ENCODE measurements at places on chromosomes 5 and 9.

DNA sequence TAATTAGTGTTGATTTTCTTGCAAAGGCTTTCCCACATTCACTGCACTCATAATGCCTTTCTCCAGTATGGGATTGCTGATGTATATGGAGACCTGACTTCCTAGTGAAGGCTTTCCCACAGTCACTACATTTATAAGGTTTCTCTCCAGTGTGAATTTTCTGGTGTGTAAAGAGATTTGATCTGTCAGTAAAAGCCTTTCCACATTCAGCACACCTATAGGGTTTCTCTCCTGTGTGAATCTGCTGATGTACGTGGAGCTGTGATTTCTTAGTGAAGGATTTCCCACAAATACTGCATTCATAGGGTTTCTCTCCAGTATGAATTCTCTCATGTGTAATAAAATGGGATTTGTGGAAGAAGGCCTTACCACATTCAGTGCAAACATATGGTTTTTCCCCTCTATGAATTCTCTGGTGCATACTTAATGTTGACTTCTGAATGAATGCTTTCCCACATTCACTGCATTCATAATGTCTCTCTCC is 31.1 kb downstream of the ZNF484 start:
- DNase-seq: no peak

- DNase-seq: no peak
Observed at GRCh38 chr9:108101410-108101809, 611.8 kb upstream of the KLF4 start.

DNA sequence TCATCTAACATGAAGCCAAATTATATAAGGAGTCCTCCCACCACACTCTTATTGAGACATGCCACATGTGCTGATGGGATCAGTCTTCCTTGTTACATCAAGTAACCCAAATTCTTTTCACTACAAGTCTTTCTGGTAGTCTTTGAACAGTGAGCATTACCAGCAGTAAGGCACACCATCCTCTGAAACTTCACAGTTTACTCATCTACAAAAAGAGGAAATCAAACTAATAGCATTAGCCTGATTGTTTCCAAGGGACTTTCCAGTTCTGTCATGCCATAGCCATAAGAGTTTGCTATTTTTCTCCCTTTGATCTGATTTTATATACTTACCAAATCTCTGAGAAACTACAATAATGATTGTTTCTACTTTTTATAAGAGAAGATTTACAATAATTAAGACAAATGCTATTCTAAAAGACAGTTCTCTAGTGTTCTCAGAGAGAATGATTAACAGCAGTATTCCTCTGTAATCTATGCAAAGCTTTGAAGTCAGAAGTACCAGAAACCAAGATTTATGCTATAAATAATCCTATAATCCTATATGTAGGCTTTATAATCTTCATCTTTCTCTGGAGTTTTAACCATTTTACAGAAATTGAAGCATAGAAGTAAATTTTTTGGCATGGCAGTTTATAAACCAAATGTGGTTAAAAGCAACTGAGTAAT is 166.2 kb upstream of the ACO1 start:
- no peak for DNase-seq

DNA sequence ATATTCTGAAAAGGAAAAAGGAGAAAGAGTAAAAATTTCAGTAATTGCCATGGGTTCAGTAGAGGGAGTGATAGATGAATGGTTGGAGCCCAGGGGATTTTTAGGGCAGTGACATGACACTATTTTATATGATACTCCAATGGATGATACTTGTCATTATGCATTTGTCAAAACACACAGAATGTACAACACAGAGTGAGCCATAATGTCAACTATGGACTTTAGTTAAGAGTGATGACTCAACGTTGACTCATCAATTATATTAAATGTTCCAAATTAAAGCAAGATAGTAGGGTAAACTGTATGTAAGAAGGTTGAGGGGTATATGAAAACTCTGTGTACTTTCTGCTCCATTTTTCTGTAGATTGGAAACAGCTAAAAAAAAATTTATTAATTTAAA is 586.4 kb downstream of the TAF11L14 start:
- no peak for DNase-seq

DNA sequence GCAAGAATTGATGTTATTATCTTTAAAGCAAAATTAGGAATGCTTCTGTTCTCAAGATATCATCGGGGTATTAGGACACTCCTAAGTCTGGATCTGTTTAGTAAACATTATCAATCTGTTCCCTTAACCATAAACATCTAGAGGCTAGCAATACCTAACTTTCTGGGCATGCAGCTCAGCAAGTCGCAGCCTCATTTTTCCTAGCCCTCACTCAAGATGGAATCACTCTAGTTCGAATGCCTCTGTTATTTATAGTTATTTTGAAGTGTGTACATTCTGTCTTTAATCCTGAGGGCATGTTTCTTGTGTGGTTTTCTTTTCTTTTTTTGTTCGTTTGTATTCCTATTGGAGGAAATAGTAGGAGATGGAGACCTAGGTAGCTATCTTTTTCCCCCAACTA is 66.9 kb downstream of the FER start:
- DNase-seq: no peak

DNA sequence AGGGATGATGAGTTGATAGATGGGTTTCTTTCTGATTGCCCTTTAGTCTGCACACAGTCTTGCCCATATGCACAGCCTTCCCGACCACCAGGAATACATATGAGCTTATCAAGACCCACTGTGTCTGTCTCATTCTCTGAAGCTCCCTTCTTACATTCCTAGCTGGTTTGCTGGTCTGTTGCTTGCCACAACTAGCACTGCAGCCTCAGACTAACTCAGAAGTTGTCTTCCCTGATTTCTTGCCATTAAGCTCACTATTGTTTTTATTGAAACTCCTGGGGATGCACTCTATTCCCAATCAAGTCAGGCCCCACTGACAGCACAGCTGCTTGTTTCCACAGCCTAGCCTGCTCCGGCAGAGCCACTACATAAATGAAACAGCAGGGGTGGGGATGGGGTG is 97.5 kb downstream of the SAXO1 start:
- no peak for DNase-seq

- no peak for DNase-seq
Observed at GRCh38 chr5:166906991-166907713, 1384.3 kb upstream of the WWC1 start.

DNA sequence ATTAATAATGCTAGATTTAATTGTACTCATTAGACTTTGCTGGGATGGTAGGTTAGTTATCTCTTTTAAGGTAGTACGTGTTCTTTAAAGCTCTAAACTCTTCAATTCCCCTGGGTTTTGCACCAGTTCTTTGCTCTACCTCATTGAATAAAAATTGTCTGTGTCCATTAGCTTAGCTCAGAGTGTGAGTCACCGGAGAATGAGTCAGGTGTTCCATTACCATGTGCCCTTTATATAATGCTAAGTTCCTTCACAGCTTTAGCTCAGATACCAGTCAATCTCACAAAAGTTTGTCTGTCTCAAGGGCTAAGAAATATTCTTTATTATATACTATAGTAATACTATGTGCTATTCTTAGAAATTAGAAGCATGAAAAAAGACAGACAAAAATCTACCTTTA is 339.4 kb downstream of the PRELID2 start:
- no peak for DNase-seq
